Suppressor macrophage treated with lipopolysaccharide for 4 hours (primary cell): ENCODE measurements at places on chromosomes 5 and 9.

DNA sequence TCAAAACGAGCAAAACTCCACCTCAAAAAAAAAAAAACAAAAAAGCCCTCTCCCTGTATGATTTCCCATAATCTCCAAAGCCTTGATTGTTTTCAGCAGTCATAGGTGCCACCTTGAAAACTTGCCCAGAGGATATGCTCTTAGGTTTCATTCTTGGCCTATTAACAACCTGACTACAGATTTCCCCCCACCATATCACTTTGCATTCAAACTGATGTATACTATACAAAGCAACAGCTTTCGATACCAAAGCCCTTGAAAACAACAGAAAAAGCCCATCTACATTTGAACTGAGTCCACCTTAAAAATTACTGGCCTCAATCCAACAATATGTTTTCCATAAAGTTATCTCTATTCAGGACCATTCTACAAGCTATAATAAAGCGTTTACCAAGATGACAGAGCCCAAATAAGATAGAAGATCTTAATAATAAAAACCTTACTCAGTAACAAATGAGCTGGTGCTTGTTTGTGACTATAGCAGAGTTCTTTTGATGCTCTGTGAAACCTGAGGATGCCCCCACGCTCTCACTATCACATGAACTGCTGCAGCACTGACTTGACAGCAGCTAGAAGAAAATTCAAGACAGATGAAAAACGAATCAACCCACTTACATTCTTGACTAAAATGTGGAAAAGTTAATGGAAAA lies 44.4 kb downstream of the FNBP1 start:
- no peak for DNase-seq

- DNase-seq, result no peak
Measured at GRCh38 chr9:94563548-94563947, 8.7 kb downstream of the PCAT7 start.

DNA sequence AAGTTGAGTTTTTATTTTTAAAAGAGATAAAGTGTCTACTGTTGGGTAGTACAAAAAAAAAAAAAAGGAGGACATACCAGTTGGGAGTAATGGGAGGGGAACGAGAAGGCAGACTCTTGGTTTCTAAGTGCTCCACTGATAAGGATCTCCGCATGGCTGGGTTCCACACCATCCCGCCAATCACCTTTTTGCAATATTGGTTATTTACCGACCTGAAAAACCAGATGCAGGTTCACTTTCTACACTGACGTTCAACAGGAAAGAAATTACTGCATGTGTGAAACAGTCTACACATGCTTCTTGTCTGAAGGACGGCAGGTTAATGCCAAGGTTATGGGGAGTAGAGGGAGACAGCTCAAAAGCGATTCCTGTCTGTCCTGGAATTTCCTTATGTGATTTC lies 75.5 kb downstream of the PTPN3 start:
- DNase-seq, result no peak

DNA sequence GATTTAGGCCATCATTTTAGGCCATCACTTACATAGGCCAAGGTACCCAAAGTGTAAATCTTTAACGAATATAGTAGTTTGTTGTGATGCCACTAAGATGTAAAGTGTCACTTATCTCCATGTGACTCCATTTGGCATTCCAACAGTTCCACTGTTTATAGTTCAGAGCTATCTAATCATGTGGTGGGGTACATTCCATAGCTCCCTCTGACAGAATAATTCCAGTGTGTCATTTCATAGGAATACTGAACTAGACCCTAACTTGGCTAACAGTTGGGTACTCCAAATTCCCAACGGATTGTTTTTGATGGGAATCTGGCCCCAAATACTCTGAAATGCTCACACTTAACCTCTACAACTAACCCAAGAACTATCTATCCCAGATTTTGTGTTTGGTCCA lies 76.7 kb upstream of the FST start:
- DNase-seq, result no peak

- no peak for DNase-seq
Measured at GRCh38 chr5:134714120-134714519, 24.2 kb upstream of the CAMLG start.

- no peak for DNase-seq
Measured at GRCh38 chr5:163189023-163189553, 248.3 kb upstream of the CCNG1 start.

DNA sequence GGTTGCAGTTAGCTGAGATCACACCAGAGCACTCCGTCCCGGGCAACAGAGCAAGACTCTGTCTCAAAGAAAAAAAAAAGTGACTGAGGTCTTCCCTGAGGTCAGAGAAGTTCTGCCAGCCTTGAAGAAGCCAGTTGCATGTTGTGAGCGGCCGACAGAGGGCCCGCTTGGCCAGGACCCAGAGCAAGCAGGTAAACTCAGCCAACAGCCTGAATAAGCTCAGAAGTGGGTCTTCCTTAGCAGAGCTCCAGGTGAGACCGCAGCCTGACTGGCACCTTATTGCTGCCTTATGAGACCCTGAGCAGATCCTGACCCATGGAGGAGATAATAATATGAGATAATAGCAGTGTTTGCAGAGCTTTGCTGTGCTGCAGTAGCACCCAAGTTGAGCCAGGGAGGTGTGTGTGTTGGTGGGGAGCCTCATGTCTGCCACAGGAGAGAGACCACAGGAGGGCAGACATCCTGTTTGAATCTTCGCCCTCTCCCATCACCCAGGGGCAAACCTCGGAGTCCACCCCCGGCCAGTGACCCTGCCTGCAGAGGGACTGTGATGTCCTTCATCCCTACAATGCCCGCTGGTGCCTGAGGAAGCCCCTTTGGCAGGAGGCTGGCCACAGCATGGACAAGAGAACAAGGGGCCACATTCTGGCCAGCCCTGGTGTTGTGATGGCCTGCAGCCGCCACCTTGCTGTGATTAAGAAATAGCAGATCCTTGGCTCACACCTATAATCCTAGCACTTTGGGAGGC lies 10.8 kb upstream of the BARX1 start:
- no peak for DNase-seq

DNA sequence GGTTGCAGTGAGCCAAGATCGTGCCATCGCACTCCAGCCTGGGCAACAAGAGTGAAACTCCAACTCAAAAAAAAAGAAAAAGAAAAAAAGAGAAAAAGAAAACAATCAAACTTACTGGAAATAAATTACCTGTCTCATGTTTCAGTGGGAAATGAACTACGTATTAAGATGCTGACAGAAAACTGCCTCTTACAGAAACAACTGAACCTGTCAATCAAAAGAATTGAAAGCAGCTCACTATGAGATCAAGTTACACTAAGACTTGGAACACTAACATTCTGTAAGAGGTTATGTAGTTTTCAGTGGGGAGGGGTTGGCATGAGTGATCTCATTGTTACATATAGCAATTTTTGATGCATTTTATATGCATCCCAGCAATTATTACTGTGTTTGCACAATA lies 64.4 kb upstream of the SPATA31E1 start:
- no peak for DNase-seq

- DNase-seq, result no peak
Measured at GRCh38 chr5:33167541-33167940, 273.2 kb upstream of the TARS1 start.

GRCh38 chr5:23446424-23446823 lies 61.0 kb upstream of the PRDM9 start:
- DNase-seq, result no peak

- no peak for DNase-seq
Measured at GRCh38 chr5:756865-757345, 27.6 kb downstream of the ZDHHC11B start.

DNA sequence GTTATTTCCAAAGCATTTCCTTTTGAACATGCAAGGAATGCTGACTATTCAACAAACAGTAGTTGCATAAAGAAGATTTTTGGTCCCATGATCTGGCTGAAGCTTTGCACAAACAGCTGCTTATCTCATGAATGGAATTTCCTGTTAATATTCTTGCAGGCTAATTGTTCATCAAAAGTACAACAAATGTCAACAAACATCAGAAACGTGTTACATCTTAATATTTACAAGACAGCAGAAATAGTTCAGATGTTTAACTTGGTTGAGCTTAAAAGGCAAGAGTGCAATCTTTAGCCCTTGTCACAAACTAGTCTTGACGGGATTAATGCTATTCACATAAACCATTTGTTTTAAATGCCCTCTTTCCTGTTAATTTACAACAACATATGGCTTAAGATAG lies 47.9 kb upstream of the BASP1 start:
- DNase-seq, result no peak

GRCh38 chr5:177314376-177315342 lies 3.0 kb upstream of the MXD3 start:
- no peak for DNase-seq

GRCh38 chr5:154858972-154859871 lies 795 bp downstream of the CNOT8 start:
- peak; percentile 66 for DNase-seq

DNA sequence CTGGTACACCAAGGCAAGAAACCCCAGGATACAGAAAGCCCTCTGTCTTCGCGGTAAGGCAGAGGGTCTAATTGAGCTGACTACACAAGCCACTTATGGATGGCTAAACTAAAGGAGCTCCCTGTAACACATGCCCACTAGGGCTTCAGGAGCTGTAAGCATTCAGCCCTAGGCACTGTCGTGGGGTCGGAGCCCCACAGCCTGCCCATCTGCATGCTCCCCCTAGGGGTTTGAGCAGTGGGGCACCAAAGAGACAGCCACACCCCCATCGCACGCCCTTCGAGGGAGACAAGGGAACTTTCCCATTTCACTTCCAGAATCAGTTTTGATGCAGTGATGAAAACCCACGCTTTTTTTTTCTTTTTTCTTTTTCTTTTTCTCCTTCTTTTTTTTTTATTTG lies 11.0 kb upstream of the MTMR12 start:
- DNase-seq, result no peak

DNA sequence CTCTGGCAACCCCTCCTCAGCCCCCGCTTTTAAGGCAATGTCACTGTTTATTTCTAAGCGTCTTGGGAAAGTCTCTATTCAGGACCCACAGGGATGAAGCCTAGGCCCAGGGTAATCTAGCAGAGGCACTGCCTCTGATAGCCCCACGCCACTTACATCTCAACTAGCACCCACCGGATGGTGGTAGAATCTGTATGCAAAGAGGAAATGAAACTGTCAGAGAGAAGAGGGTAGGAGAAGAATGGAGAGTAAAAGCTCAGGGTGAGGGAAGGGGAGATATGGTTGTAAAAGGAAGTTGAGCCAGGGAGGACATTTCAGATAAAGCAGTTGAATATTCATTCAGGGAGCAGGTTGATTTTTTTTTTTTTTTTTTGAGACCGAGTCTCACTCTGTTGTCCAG lies 3.0 kb downstream of the FRRS1L start:
- DNase-seq, result no peak

DNA sequence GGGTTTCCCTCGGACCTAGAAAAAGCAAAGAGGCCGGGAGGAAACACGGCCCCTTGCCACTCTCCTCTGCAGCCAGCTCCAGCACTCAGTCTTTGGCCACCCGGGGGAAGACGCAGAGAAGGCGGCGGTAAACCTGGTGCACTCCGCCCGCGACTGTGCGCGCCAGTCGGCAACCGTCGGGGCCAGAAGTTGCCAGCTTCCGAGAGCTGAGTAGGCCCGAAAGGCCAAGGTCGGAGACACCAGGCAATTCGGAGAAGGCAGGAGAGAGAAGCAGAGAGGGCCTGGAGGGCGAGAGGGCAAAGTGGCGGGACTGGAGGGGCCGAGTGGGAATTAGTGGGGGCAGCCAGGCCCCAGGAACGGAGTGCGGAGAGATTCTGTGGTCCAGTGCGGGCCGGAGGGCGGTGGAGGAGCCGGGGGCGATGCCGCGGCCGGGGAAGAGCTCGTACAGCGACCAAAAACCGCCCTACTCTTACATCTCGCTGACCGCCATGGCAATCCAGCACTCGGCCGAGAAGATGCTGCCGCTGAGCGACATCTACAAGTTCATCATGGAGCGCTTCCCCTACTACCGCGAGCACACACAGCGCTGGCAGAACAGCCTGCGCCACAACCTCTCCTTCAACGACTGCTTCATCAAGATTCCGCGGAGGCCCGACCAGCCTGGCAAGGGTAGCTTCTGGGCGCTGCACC lies at the start of gene FOXB2:
FOXB2 (plus strand) TSS at position 420 of the 690 bp plus-strand sequence; CDS start at position 420, 0 bp downstream.
- no peak for DNase-seq

DNA sequence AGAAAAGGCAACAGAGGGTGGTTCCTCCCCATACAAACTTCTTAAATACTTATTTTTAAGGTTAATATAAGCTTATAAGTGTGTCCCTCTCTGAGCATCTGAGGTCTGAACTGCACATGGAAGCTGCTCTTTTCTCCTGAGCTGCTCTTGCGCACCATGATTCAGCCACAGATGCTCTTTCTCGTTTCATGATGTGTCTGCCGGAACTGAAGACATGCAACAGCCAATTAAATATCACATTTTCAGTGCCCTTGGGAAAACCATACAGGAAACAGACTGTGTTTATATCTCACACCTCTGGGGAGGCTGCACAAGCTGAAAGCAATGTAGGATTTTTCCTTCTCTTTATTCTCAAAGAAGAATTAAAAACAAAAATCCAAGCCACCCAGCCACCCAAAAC lies 96.8 kb upstream of the NREP start:
- no peak for DNase-seq

DNA sequence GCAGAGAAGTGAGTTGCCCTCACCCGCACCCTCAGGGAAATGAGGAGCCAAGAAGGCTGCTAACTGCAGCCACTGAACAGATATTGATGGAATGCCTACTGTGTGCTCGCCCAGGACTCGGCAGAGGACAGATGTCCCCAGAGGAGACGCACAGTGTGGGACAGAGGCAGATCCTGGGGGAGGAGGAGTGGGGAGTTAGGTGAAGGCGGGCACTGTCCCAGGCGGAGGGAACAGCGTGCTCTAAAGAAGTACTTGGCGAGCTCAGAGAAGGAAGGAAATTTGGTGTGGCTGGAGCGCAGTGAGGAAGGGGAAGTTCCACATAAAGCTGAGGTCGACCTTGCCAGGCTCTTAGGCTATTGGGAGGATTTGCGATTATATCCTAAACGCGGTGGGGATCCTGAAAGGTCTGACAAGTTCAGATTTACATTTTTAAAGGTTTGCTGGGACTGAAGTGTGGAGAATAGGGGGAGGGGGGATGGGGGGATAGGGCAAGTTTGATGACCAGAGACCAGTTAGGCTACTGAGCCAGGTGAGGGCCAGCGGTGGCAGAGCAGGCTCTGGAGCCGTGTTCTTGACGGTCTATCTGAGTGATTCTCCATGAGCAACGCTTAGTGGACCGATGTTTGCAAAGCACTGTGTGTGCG lies 23.6 kb upstream of the CERCAM start:
- DNase-seq, result peak; percentile 43

DNA sequence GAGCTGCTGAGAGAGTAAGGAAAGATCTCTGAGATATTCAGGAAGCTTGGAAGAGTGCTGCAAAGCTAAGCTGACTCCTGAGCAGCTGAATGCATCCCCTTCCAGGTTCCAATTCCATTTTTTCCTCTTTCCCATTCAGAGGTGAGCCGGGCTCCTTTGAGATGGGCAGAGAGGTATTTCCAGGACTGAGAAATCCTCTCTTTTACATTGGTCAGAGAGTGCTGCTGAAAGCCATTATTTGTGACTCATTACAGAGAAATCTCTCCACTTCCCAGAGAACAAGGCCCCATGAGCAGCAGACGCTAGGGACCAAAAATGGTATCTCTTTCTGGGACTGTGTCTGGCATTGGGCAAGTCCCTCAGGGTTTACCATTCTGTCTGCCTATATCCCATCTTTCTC lies 3.7 kb downstream of the MCTP1 start:
- no peak for DNase-seq

- no peak for DNase-seq
Measured at GRCh38 chr9:6415266-6415665, 2.3 kb downstream of the UHRF2 start.

GRCh38 chr5:110785356-110785755 lies 46.5 kb downstream of the SLC25A46 start:
- no peak for DNase-seq

GRCh38 chr9:8419596-8420275 lies 620.2 kb upstream of the DMAC1 start:
- DNase-seq, result no peak

- DNase-seq, result no peak
Measured at GRCh38 chr5:167984951-167985350, 306.5 kb upstream of the WWC1 start.

- no peak for DNase-seq
Measured at GRCh38 chr9:110180511-110181434, 27.2 kb downstream of the C9orf152 start.
